EL (cell line): ENCODE measurements at places on chromosomes 3 and 15.

DNA sequence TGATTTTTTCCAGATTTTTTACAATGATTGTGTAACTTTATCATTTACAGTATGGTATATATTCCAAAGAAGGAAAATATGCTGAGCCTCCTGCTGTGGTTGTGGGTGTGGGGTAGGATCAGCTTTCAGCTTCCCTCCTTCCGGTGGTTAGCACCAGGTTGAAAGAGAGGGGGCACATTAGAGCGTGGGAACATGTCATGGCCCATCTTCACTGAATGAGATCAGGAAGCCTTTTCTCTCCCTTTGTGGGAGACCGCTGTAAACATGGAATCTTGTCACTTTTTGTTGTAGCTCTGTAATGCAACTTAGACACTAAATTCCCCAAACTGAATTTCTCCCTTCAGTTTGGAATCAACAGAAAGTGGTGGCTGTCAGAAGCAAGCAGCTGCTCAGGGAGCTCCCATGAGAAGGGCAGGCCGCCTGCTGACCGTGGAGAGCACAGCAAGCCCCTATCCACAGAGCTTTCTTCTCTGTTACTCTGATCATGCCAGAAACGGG, 86.7 kb upstream of the LIMD1 start:
- peak; percentile 49 for DNase-seq

DNA sequence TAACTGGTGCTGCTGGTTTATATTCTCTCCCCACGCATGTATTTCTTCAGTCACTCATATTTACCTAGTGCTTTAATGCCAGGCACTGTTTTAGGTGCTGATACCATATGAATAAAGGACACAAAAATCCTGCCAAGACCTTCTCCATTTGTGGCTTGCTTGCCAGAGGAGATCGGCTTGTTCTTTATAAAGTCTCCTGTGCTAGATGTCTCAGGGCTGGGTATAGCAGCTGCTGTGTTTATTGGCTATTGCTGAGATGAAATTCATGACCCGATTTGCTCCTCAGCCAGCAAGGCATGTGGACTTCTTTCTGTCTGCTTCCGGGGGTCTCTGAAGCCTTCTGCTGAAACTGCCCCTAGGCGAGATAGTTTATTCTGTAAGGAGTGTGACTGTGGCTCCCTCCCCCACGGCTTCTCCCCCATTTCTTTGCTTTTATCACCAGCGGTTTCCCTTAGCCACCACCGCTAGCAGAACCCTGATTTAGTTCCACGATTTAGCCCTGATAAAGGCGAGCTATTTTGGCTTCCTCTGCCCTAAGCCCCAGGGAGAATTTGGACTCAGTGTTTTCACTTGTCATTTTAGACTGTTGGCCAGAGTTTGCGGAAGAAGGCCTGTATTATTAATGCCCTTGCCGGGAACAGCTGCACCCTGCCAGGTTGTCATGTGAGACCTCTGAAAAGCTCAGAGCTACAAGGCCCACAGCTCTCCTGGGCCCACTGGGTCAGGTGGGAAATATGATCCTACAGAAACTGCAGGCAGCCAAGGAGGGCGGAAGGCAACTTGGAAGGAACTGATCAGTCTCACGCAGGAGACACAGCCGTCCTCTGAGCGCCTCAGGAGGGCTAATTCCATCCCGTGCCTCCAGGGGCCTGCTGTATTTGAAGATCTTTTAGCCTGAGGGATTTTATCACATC, 46.8 kb downstream of the ST6GAL1 start:
- no peak for DNase-seq

GRCh38 chr15:52790169-52790708, at the start of gene ONECUT1:
TSS of gene ONECUT1 (minus strand) at chr15:52790336. CDS start at chr15:52789884, 452 bp downstream.
- peak; percentile 59 for DNase-seq

GRCh38 chr3:146801492-146801891, 196.3 kb upstream of the PLSCR5 start:
- DNase-seq = no peak

- no peak for DNase-seq
These were observed 101.4 kb downstream of the TNIK start for GRCh38 chr3:171358881-171359198.

- DNase-seq = no peak
These were observed 112.0 kb downstream of the SCAPER start for GRCh38 chr15:76793162-76793561.

- peak; percentile 90 for DNase-seq
These were observed 208.4 kb upstream of the NANOGP8 start for GRCh38 chr15:35293353-35294130.

DNA sequence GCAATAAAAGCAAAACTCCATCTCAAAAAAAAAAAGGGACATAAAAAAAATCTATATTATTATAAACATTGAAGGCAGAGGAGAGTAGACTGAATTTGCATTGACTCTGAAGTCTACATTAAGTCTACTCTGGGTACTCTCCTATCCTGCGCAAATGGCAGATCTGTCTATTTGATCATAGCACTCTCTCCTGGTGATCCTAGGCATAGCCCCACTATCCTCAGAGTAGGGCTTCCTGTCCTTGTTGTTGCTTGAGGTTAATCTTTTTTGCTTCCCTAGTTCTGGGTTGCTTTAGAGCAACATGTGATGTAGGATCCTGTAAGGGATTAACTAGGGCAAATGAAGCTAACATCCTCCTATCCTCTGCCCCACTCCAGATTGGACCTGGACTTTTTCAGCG, 82.1 kb upstream of the LRRFIP2 start:
- peak; percentile 25 for DNase-seq

DNA sequence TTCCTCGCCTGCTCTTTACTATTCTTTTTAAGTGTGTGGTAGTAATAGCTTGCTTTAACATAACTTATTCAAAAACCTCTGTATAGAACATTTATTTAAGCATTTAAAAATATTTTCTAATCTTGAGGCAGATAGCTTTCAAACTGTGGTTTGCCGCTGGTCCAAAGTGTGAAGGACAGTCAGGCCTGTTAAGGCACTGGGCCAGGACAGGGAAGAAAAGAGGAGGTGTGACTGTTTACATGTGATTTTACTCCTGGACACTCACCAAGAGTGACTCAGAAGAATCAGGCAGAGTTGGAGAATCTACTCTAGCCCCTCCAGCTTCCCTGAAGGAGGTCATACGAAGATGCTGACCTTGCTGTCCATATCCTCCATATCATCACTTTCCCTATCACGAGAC, 44.7 kb downstream of the CEP152 start:
- DNase-seq = no peak

DNA sequence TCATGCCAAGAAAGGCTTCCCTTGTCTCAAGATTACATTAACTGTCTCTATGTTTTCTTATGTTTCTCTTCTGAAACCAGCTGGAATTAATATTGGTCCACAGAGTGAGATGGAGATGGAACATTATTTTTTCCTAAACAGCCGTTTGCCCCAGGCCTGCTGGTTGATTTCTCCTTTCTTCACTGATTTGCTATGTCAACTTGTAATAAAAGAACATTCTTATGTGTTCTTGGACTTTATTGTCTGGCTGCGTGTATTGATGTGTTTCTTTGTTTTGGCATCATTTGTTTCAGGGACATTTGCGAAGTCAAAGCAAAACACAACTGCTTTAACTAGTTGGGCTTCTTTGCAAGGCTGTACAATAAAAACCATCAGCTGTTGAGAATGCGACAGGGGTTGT, 168.5 kb downstream of the FAM43A start:
- DNase-seq = no peak

GRCh38 chr15:41494190-41494921, 682 bp downstream of the ITPKA start:
- peak; percentile 30 for DNase-seq

GRCh38 chr3:8784676-8785435, 15.4 kb upstream of the OXTR start:
- no peak for DNase-seq

DNA sequence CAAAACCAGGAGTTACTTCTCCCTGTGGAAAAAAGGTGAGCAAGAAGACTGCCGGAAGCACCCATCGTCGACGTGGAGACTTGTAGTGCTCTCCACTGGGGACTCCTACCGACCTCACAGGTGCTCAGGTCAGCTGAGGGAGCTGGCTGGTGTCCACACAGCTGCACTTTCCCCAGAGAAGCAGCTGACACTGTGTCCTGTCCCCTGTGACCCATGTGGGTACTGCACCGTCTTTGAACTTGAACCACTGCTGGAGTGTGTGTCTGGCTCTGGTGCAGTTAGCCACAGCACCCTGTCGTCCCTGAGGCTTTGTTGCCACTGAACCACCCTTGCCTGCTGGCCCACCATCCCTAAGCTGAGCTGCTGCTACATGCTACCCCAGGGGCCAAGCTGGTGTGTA, 270.8 kb downstream of the CACNA2D3 start:
- DNase-seq = no peak

DNA sequence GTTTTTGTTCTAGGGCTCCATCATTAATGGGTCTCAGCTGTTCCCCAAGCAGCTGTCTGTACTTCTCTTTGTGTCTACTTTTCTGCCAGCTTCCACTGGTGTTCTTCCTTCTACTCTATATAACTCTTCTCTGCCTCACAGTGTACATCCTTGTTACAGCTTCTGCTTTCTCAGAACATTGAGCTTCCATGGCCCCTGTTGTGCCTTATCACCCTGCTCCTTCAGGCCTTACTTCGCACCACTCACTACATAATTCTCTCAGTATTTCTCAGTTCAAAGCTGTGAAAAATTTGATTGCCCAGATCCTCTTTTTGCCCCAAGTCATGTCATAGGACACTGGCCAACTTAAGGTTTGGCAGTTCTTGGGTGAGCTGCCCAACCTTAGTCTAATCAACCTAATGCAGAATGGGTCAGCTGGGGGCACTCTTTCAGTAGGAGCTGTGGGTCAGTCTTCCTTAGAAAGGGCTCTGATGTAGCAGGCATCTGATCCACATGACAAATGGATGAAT, 28.9 kb downstream of the CSTA start:
- no peak for DNase-seq

- DNase-seq = peak; percentile 69
These were observed 26.2 kb downstream of the RARB start for GRCh38 chr3:25454005-25454927.

GRCh38 chr3:14462738-14463137, 60.3 kb downstream of the SLC6A6 start:
- DNase-seq = no peak

- DNase-seq = no peak
These were observed 19.1 kb downstream of the TYRO3 start for GRCh38 chr15:41577863-41578735.

DNA sequence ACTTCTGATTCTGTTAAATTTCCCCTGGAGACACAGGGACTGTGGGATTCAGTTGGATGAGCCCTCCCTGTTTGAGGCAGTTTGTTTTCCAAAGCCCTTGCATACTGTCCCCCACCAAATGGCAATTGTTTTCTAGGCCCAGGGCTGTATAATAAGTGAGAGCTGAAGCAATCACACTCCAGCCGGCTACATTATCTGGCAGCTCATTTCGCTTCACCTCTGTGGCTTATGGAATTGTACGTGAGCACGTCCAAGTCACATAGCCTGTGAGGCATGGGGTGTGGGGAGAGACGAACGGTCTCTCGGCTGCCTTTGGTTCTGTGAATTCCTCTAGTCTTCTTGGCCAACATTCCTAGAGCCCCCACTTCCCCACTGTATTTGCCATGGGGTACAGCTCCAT, 10.7 kb downstream of the RBP2 start:
- no peak for DNase-seq

DNA sequence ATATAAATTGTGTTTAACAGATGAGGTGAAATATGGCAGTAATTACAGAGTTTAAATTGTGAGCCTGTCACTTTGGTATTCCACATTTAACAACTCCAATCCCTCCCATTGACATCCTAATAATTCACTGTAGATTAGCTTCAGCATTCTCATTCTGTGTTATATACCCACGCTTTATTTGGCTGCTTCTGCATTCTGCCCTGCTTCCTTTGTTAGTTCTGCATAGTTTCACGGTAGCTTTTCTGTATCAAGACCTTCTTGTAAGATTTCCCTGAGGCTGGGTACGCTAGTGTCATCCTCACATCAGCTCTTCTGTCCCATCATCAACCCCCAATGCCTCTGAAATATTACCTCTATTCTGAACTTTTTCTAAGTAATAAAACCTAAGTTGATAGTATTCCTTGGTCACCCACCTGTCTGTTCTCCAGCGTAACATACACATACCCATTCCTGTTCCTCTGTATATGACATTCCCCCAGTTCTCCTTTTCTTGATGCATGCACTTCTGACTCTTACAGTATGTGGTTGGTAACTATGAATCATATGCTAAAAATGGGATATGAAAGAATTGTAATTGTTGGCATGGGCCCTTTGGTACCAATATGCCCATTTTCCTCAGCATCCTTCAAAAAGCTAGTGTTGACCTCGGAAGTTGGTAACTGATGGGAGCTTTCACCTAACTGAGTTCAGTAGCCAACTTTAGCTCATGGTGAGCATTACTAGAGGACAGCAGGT, 171.2 kb downstream of the KLHL25 start:
- peak; percentile 40 for DNase-seq

GRCh38 chr3:108088697-108089096, 2.1 kb downstream of the CD47 start:
- DNase-seq = peak; percentile 57

- peak; percentile 89 for DNase-seq
These were observed at the start of gene C3orf52 for GRCh38 chr3:112086076-112086854. TSS of gene C3orf52 (plus strand) at chr3:112086389. CDS start at chr3:112086408, 19 bp downstream.

- no peak for DNase-seq
These were observed 25.8 kb downstream of the PLA2G4D start for GRCh38 chr15:42068601-42069000.

GRCh38 chr3:39232859-39233258, 40.5 kb upstream of the XIRP1 start:
- DNase-seq = no peak

DNA sequence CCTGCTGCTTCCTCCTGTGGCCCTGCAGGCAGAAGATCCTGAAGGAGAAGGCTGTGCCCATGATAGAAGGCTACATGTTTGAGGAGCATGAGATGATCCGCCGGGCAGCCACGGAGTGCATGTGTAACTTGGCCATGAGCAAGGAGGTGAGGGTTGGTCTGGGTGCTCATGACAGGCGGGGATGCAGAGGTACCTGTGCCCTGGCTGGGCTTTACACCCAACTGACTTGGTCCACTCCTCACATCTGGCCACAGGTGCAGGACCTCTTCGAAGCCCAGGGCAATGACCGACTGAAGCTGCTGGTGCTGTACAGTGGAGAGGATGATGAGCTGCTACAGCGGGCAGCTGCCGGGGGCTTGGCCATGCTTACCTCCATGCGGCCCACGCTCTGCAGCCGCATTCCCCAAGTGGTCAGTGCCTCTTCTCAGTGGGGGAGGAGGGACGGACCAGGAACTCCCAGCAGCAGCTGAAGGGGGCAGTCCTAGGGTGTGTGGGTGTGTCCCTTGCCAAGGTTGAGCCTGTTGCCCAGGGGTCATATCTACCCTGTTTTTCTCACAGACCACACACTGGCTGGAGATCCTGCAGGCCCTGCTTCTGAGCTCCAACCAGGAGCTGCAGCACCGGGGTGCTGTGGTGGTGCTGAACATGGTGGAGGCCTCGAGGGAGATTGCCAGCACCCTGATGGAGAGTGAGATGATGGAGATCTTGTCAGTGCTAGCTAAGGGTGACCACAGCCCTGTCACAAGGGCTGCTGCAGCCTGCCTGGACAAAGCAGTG, 1.6 kb upstream of the RCCD1 start:
- no peak for DNase-seq

GRCh38 chr3:15636028-15636709, 34.6 kb downstream of the BTD start:
- peak; percentile 98 for DNase-seq

GRCh38 chr3:166829896-166830295, 550.2 kb downstream of the ZBBX start:
- no peak for DNase-seq
